ENCODE measurements at places on chromosomes 5 and 9. TPM values are rescaled to one million over a fixed set of nuclear protein-coding genes. Genes with fewer than 3 reads are reported as not detected.

SOX30 gene
- total RNA-seq: not detected

TNFSF15 gene
- total RNA-seq: 0.55 TPM

ANP32B gene
- total RNA-seq: 280 TPM

- peak; percentile 58 for DNase-seq
Observed at GRCh38 chr9:134325813-134326723, at the start of gene RXRA. Gene RXRA, plus strand, starts transcription at chr9:134326455. Its CDS starts 177 bp downstream, at chr9:134326632.

- no peak for DNase-seq
Observed at GRCh38 chr5:166430491-166431319, 1860.7 kb upstream of the WWC1 start.

GRCh38 chr5:8363138-8363537 lies 494.2 kb downstream of the MTRR start:
- DNase-seq: no peak

DNA sequence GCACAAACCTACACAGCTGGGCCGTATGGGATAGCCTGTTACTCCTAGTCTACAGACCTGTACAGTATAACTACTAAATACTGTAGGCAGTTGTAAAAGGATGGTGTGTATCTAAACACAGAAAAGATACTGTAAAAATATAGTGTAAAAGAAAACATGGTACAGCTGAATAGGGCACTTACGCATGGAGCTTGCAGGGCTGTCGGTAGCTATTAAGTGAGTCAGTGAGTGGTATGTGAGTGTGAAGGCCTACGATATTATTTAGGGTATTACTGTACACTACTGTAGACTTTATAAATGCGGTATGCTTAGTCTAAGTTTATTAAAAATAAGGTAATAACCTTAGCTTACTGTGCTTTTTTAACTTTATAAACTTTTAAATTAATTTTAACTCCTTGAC lies 1.2 kb downstream of the ZCCHC9 start:
- no peak for DNase-seq

DNA sequence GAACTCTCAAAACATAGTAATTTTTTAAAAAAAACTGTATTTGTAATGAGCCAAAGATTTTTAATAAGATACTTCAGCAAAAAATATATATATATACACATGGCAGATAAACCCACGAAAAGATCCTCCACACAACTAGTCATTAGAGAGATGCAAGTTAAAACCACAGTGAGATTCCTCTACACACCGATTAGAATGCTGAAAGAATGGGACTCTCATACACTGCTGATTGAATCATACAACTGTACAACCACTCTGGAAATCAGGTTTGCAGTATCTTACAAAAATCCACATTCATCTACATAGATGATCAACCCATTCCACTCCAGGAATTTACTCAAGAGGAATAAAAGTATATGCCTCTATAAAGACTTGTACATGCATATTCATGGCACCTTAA lies 43.7 kb downstream of the RASEF start:
- no peak for DNase-seq

SLC22A4 gene
- total RNA-seq: 4.2 TPM

DNA sequence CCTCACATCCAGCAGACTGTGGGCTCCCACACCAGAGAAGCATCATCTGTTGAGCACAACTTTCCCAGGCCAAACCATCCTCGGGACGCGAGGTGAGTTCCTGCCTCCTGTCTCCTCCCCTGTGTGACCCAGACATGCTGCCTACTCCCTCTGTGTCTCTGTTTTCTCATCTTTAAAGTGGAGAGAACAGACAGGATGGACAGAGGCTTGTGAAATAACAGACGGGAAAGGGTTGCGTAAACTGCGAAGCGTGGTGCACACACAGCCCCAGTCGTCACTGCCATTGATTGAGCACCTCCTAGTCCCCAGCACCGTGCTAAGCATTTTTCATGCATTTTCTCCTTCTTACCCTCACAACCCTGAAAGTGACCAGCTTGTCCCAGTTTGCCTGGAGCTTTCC lies 52.1 kb upstream of the LMX1B start:
- no peak for DNase-seq

- DNase-seq: no peak
Observed at GRCh38 chr5:3175416-3175815, 420.2 kb upstream of the IRX1 start.

STING1 gene
- total RNA-seq: 27.4 TPM

GRCh38 chr5:78566747-78567425 lies 81.7 kb downstream of the LHFPL2 start:
- DNase-seq: no peak

DNA sequence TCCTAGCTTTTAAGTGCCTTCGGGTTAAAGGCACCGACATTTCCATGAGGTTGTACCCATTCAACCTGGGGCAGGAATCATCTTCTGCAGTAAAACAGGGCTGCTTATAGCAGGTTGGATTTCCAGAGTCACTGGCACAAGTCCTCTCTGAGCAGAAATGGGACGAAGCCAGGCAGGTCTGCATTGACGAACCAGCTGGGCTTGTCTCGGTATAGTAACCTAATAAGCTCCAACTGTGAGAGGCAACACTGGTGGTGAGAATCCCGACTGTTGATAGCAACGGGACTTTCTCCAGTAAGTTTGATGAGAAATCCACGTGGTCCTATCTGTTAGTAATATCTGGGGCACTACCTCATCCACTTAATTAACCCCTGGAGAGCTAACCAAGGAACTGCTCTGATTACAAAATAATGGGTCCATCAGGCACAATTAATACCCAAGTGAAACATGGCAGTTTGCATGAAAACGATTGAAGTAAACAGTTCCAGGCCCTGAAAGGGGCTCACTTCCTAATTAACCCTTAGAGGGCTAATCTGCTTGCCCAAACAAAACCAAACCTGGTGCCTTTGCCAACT lies 491.0 kb upstream of the C9orf72 start:
- no peak for DNase-seq
